COR-L47 (cell line): ENCODE measurements at places on chromosomes 6 and 20.

GRCh38 chr6:109966299-109966698 is 11.8 kb upstream of the GPR6 start:
- no peak for DNase-seq

DNA sequence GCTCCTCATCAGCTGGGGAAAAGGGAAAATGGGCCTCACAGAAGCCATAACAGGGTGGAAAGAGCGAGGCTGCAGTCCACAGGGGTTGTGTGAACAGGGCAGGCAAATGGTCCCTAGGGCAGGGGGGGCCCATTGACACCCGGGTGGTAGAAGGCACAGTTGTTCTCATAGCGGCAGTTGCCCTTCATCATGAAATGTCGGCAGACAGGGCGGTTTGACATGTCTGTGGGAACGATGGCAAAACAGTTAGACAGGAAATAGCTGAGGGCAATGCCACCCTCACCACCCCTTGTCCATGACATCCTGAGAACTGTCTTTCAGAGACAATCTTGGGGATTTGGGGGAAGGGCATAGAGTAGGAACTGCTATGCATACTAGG is 15.6 kb downstream of the PPP1R10 start:
- no peak for DNase-seq

- no peak for DNase-seq
Observed at GRCh38 chr6:5506597-5506996, 245.3 kb downstream of the FARS2 start.

DNA sequence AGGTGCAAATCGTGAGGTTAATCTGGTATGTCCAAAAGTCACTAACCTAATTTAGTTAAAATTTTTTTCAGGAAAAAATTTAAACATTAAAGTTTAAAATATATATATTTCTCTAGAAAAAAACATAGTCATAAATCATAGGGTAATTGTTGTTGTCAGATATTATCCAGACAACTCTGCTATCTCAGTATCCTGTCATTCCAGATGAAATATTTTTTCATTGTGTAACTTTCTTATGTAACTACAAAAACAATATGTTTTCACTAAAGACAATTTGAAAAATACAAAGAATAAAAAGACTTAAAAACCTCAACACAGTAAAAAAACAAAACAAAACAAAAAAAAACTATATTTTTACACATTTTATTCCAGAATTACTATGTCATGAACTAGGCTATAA is 57.6 kb downstream of the TENT5A start:
- no peak for DNase-seq

GRCh38 chr6:139133262-139134063 is 1.4 kb upstream of the HECA start:
- DNase-seq: no peak

DNA sequence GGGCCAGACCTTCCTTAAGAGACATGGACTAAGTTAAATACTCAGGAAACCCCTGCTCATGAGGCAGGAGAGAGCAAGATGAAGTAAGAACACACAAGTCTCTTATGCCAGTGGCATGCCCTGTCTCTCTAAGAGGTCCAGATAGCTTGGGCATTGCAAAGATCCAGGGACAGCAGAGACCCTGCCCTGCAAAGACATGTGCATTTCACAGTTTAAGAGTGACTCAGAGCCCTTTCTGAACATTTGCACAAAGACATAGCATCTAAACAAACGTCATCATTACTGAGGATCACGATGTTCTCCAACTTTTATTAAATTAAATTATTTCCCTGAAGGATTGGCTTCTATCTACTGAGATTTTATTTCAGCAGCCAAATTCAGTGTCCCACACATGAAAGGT is 230.5 kb upstream of the RIN2 start:
- no peak for DNase-seq

GRCh38 chr20:45629496-45630100 is at the start of gene WFDC10A:
TSS of gene WFDC10A (plus strand) at chr20:45629739. CDS start at chr20:45629814, 75 bp downstream.
- DNase-seq: peak; percentile 10

DNA sequence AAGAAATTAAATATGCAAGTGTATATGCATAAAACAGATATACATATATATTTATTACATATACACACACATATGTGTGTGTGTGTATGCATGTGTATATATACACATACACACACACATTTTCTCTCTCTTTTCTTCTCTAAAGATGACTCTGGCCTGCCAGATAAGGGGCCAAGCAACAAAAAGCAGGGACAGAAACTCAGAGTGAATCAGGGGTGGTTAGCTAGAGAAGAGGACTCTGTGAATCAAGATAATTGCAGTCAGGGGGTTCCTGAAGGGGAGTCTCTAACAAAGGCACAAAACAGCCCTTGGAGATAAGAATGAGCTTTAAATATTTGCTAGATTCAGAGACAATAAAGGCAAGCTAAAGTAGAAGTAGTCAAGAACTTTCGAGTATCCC is 650.5 kb downstream of the UTRN start:
- DNase-seq: no peak

DNA sequence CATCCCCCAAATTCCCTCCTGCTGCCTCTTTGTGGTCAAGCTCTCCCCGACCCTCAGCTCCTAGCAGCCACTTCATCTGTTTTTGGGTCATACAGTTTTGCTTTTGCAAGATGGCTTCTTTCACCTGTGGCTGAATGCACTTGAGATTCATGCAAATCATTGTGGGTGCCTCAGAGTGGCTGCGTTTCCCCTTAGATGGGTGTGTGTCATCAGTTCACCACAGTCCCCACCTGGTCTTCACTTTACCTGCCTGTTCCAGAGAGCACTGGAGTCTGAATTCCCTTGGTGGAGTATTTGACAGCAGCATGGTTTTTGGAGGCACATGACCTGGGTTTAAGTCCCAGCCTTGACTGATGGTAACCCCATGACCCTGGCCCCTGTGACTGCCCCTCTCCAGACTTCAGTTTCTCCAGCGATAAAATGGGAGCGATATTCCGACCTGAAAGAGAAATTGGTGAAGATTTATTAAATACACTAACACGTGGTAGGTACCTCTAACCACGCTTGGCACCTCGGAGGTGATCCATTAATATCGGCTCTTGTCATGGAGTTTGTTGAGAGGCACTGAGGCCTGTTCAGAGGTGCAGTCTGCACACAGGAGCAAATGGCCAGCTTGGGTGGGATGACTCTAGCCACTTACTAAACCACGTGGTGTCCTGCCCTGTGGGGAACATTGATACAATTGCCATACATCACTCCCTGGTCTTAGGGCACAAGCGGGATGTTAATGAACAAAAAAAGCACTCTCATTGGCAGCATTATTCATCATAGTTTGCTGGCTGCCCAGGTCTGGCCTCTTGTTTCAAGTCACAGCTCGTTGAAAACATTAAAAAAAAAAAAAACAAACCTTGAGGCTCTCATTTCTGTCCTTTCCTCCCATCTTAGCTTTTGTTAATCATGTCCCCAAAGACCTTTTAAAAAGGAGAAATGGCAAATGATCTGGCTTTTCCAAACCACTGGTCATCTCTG is 167.2 kb upstream of the KCNG1 start:
- no peak for DNase-seq

GRCh38 chr20:36065427-36065998 is 89.0 kb upstream of the EPB41L1 start:
- DNase-seq: no peak

DNA sequence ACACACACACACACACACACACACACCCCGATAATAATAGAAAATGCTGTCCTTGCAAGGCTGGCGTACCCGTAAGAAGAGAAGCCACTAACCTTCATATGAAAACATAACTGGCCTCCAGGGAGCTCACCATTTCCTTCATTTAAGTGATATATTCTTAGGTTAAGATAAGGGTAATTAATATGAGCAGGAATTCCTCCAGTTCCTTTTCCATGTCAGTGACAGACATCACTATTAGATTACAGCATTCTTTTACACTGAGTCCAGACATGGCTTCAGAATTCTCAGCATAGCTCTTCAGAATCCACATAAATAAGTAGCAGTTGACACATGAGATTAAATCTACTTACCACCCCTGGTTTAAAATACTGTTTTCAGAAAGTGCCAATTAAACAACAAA is 121.9 kb downstream of the SIM1 start:
- DNase-seq: no peak

GRCh38 chr6:54515013-54515412 is 206.8 kb downstream of the TINAG start:
- DNase-seq: no peak

DNA sequence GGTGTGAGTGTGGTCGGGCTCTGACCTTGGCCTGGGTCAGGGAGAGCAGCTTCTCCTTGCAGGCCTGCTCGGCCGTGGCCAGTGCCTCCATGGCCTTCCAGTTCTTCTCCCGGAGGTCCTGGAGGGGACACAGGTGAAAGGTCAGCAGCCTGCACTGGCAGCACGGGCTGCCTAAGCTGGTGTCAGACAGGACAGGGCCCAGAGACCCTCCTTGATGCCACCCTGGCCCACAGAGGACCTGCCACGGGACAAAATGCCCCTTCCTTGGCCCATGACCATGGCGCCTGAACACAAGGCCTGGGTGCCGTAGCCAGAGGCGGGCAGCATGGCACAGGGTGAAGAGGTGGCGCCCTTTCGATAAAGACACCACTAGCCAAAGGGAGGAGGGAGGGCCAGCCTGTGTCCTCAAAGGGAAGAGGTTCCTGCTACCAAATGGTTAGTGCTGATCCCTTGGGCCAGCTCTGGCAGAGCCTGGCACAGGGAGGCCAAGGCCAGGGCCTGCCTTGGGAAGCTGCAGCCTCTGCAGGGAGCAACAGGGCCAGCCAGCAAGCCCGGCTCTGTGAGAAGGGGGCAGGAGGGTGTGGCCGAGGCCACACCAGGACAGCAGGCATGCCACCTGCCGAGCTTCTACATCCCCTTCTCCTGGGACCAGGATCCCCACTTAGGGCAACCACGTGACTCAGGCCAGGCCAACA is 54.8 kb downstream of the DSTN start:
- no peak for DNase-seq

DNA sequence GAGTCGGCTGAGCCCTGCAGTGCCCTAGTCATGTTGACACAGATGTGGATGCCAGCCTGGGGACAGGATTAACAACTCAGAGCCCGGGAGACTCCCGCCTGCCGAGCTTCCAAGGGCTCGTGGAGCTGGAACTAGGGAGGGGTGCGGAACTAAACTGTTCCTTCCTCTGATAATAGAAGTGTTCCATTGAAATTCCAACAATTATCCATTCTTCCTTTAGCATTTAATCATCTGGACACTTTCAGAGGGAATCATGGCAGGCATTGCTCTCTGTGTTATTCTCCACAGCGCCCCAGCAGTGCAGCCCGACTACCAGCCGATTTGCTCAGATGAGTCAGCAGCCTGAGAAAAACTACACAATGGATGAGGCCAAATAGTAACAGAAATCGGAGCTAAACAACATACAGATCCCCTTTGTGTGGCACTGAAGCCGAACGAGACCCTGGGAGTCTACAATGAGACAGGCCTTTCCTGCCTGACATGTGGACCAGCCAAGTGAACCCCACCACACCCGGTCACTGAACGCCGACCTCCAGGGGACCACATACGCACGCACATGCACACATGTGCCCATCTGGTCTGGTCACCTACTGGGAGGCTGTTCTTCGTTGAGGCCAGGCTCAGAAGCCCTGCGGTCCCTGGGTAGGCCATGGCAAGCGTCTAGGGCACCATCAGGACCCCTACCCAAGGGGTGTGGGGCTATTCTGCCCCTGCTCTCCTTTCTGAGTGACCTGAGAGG is 238.4 kb upstream of the AFDN start:
- DNase-seq: no peak

- DNase-seq: no peak
Observed at GRCh38 chr20:57756213-57756612, 46.4 kb upstream of the PMEPA1 start.

DNA sequence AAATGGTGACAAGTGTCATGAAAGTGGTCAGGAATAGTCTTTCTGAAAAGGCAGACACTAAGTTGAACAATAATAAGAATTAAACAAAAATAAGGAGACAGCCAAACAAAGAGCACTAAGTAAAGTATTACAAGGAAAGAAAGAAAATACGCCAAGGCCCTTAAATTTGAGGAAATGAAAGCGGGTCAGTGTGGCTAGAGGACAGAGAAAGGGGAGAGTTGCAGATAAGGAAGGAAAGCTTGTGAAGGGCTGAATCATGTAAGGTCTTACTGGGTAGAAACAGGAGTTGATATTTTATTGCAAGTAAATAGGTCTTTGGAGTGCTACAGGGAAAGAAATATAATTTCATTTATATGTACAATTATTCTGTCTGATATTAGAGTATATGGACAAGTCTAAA is 732.1 kb downstream of the EPHA7 start:
- DNase-seq: no peak

- DNase-seq: peak; percentile 24
Observed at GRCh38 chr6:153023977-153024708, 21.6 kb upstream of the MTRF1L start.

GRCh38 chr20:57897156-57897874 is 187.5 kb upstream of the PMEPA1 start:
- no peak for DNase-seq

- peak; percentile 54 for DNase-seq
Observed at GRCh38 chr20:57794600-57795341, 85.0 kb upstream of the PMEPA1 start.

GRCh38 chr20:7015257-7015656 is 247.8 kb downstream of the BMP2 start:
- DNase-seq: no peak

GRCh38 chr6:33160096-33160495 is 32.2 kb downstream of the COL11A2 start:
- no peak for DNase-seq

- DNase-seq: no peak
Observed at GRCh38 chr20:57313951-57314350, 15.7 kb upstream of the SPO11 start.

GRCh38 chr6:157989541-157990289 is 8.1 kb downstream of the SYNJ2 start:
- DNase-seq: peak; percentile 31

DNA sequence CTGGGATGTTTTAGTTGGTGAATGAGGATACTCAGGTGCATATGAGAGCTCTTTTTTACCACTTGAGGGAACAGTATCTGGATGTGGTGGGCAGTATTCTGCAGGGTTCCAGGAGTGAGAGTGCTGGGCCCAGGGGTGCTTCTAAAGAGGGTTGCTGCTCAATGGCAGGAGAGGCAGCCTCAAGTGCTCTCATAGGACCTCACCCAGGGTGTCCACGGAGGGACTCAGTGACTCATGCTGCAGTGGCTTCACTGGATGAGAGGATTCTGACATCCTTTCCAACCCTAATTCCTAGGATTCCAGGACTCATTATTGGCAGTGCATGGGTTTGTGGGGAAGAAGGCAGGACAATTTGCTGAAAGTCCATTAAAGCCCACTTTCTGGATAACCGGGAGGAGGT is 176.6 kb upstream of the FERMT1 start:
- DNase-seq: no peak
